ENCODE measurements at places on chromosomes 12 and 14.

DNA sequence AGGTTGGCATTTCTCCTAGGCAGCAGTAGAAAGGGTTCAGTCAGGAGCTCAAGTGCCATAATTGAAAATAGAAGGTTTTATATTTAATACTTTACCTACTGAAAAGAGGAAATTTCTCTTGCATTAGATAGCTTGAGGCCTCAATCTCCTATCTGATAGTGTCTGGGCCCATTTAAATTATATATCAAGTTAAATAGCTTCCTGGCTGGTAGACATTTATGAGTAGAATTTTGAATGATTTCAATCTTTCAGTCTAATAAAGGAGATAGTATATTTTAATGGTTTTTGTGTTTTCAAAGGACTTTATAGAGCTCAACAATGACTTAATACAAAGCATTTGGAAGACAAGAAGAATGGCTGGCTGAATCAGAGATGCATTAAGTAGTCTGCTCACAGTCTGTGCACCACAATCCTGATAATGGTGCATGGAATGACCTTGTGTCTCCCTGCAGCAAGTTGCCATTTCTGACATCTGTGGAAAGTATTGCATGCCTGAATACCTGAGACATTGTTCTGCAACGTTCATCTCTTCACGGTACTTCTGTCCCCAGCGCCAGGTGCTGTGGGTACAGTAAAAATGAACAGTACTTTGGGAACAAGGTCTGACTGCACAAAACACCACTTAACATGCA lies 974.1 kb downstream of the TMTC2 start:
- DNase-seq, result no peak

DNA sequence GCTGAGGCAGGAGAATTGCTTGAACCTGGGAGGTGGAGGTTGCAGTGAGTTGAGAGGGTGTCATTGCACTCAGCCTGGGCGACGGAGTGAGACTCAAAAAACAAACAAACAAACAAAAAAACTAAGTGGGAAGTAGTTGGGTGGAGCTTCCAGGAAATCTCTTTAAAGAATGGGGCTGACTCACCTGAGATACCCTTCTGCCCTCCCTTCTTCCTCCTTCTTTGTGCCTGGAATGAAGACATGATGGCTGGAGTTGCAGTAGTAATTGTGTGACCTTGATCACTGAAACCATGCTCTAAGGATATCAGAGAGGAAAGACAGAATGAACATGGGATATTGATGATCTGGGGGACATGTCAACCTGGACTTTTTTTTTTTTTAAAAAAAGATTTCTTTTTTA lies 87.6 kb upstream of the MED13L start:
- no peak for DNase-seq

- peak; percentile 35 for DNase-seq
These were observed 23.5 kb upstream of the PTPRB start for GRCh38 chr12:70660620-70661219.

DNA sequence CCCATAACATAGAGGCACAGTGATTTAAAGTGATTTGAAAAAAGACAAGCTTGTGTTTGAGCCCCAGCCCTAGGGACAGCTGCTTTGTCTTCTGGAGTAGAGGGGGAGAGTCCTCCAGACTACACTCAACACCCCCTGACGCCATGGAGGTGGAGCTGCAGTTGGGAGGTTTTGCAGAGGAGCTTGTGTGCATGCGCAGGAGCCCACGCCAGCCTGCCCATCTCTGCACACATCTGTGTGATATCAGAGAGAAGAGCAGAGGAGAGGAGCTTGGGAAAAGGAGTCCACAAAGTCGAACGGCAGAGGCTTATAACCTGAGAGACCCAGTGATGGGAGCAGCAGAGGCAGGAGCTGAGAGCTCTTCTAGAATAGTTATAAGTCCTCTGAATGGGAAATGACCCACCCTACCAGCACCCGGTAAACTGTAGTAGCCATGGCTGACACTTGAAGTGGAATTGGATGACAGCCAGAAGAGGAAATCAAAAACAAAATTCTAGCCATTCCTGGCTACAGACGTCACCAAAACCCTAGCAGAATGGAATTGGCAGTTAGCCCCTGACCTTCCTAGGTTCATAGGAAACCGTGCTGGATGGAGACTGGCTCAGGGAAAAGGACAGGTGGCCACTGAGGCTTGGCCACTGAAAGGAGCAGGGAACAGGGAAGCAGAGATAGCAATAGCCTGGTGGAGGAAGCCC lies 185.1 kb upstream of the VASH1 start:
- no peak for DNase-seq

- DNase-seq, result no peak
These were observed 29.7 kb upstream of the INSM2 start for GRCh38 chr14:35504260-35504659.

GRCh38 chr12:67822826-67823225 lies 166.4 kb upstream of the IFNG-AS1 start:
- DNase-seq, result no peak

- no peak for DNase-seq
These were observed 210.5 kb downstream of the FOXN3 start for GRCh38 chr14:89206389-89207031.

Measured in H54 (cell line).